ENCODE measurements at places on chromosomes 1 and 21. TPM values are rescaled to one million over a fixed set of nuclear protein-coding genes. Genes with fewer than 3 reads are reported as not detected.

GRCh38 chr1:159067699-159068621 lies 8.6 kb downstream of the AIM2 start:
- peak; percentile 72 for DNase-seq

DNA sequence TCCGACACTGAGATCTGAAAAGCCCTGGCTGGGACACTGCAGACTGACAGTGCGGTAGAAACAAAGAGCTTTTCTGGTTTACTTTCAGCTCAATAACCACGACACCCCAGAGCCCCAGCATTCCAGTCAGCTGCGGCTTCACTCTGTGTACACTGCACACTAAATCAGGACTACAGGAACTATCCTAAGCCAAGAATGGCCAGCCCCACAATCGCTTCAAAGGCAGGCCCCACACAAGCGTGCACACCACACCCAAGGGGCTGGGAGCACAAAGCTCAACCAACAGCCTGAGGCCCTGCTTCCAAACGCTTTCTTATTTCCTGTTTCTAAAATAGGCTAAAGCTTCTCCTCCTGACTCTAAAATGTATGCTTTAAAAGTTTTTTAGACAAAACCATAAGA lies 28.4 kb downstream of the URB1 start:
- DNase-seq: no peak

DNA sequence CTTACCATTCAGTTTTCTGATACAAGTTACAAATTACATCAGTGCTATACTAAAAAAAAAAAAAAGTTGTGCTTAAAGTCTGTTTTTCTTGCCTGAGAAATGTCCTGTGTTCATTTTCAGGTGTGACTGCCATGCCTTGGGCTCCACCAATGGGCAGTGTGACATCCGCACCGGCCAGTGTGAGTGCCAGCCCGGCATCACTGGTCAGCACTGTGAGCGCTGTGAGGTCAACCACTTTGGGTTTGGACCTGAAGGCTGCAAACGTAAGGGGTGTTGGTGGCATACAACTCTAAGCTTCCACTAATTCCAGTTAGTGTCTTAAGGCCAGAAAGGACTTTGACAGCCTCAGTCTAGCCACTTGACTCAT lies 60.1 kb upstream of the LAMC2 start:
- DNase-seq: no peak

- DNase-seq: no peak
Observed at GRCh38 chr1:162626761-162627160, 5.5 kb upstream of the DDR2 start.

DNA sequence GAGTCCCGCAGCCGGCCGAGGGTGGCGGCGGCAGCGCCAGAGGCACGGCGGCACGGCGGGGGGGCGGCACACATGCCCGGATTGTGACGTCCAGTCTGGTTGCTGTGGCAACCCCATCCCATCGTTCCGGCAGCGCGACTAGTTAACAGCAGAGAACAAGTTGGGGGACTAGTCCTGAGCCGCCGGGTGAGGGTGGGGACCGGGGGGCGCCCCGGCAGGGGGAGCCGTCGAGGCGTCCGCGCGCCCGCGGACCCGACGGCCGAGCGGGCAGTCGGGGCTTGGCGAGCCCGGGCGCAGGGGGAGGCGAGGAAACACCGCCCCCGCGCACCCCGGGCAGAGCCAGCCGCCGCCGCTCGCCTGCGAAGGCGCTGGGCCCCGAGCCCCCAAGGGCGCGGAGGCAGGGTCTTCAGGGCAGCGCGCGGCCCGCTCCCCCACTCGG lies at the start of gene CHD5:
TSS of gene CHD5 (minus strand) at position 54 of the 439 bp plus-strand sequence. CDS start 298 bp downstream, outside the sequence.
- no peak for DNase-seq

GRCh38 chr1:182062223-182062622 lies 711 bp upstream of the ZNF648 start:
- no peak for DNase-seq

GRCh38 chr1:222104694-222105392 lies 363.0 kb upstream of the DUSP10 start:
- DNase-seq: no peak

GRCh38 chr1:113812661-113813135 lies 422 bp upstream of the RSBN1 start:
- peak; percentile 82 for DNase-seq

Gene CELA2A
- not detected for total RNA-seq

Gene WNT3A
- total RNA-seq: not detected

Gene CASQ1
- total RNA-seq: not detected

Gene COL24A1
- total RNA-seq: 0.50 TPM

Measured in spleen (tissue), 13 donors.